ENCODE measurements at places on chromosomes 5 and 9.

GRCh38 chr5:143761663-143762062, 50.3 kb upstream of the HMHB1 start:
- H3K27ac ChIP-seq, result no peak overlapping the region
- no peaks in the 10 kb centered on the region for H3K27me3 ChIP-seq
- no peaks in the 10 kb centered on the region for H3K36me3 ChIP-seq
- no peak for DNase-seq

DNA sequence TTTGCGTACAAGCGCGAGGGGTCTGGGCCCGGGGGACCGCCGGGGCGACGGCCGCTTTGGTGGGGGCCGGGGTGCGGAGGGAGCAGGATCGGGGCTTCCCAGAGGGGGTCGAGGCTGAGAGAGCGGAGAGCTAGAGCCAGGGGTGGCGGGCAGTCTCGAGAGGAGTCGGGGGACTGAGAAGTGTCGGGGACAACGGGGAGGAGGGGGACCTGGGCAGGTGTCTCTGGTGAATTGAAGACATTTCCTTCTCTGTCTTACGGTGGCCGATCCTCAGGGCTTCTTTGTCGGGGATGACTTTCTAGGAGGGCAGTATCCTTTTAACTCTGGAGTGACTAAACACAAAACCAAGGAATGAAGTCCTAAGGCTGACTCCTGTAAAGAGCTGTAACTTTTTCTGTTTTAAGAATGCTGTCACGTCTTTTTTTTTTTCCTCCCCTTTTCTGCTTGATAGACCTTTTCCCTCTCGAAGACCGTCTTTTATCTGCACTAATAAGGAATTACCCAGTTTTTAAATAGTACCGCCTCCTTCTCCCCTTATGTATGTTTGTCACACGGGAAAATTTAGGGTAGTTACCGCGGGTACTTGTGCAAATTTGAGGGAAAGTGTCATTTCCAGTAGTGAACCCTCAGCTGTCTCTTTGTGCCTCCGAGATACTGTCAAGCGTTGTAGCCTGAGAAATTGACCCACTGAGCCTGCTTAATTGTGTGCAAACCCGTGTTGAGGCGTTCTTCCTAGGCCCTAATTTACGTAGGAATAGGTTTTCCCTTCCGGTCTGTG, 822 bp downstream of the DENND4C start:
- no peaks in the 10 kb centered on the region for H3K36me3 ChIP-seq
- peak; percentile 82 for DNase-seq
- peak overlapping the region; percentile 100 for H3K27ac ChIP-seq
- H3K4me3 ChIP-seq, result peak overlapping the region; percentile 99

DNA sequence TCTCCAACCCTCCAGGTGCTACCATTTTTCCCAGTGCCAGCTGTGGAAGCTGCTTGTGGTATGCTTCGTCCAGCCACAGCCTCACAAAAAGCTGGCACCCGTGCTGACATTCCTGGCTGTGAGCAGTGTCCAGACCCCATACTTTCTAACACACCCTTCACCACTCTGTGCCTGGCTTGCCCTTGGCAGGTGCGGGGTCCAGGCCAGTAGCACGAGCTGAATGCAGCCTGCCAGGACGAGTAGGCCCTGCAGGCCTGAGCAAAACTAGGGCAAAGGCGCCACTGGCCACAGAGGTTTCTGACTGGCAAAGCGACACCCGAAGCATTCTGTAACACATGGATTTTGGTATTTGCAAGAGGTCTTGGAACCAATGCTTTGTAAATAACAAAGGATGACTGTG, 26.0 kb upstream of the GHR start:
- no peaks in the 10 kb centered on the region for H3K36me3 ChIP-seq
- no peak for DNase-seq
- no peaks in the 10 kb centered on the region for H3K4me1 ChIP-seq
- H3K27me3 ChIP-seq, result no peaks in the 10 kb centered on the region

DNA sequence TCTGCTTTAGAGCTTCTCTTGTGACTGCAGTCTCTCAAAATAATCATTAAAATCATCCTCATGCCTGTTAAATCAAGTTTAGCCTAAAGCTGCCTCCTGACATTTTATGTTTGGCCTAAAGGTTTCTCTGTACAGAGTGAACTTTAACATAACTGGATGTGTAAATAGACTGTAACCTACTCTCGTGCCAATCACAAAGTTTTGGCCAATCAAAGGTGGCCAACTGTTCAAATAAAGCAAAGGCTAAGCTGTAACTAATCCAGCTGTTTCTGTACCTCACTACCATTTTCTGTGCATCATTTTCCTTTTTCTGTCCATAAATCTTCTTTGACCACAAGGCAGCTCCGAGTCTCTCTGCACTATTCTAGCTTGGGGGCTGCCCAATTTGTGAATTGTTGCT, 86.2 kb downstream of the GCNT1 start:
- H3K27me3 ChIP-seq, result no peaks in the 10 kb centered on the region
- no peak for DNase-seq
- no peaks in the 10 kb centered on the region for H3K36me3 ChIP-seq
- H3K4me1 ChIP-seq, result no peaks in the 10 kb centered on the region

DNA sequence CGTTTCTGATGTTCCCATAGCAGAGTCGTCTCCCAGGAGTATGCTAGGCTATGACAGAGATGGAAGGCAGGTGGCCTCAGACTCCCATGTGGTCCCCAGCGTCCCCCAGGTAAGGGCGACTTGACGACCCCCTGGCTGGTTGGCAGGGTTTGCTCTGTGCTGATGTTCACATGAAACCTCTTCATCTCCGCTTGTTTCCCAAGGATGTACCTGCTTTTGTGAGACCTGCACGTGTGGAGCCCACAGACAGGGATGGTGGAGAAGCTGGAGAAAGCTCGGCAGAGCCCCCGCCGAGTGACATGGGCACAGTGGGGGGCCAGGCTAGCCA, 108.3 kb downstream of the WNK2 start:
- DNase-seq, result no peak
- no peak overlapping the region for H3K27ac ChIP-seq
- H3K4me3 ChIP-seq, result no peak overlapping the region
- no peaks in the 10 kb centered on the region for H3K27me3 ChIP-seq
- no peaks in the 10 kb centered on the region for H3K36me3 ChIP-seq

DNA sequence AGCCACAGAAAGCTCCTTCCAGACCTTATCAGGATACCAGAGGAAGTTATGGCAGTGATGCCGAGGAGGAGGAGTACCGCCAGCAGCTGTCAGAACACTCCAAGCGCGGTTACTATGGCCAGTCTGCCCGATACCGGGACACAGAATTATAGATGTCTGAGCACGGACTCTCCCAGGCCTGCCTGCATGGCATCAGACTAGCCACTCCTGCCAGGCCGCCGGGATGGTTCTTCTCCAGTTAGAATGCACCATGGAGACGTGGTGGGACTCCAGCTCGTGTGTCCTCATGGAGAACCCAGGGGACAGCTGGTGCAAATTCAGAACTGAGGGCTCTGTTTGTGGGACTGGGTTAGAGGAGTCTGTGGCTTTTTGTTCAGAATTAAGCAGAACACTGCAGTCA, 70.8 kb upstream of the ENTREP1 start:
- no peaks in the 10 kb centered on the region for H3K27me3 ChIP-seq
- no peak overlapping the region for H3K27ac ChIP-seq
- H3K4me3 ChIP-seq, result no peak overlapping the region
- peaks cover 10% of the 10 kb centered on the region for H3K4me1 ChIP-seq
- no peak for DNase-seq
- peaks cover 37% of the 10 kb centered on the region for H3K36me3 ChIP-seq

DNA sequence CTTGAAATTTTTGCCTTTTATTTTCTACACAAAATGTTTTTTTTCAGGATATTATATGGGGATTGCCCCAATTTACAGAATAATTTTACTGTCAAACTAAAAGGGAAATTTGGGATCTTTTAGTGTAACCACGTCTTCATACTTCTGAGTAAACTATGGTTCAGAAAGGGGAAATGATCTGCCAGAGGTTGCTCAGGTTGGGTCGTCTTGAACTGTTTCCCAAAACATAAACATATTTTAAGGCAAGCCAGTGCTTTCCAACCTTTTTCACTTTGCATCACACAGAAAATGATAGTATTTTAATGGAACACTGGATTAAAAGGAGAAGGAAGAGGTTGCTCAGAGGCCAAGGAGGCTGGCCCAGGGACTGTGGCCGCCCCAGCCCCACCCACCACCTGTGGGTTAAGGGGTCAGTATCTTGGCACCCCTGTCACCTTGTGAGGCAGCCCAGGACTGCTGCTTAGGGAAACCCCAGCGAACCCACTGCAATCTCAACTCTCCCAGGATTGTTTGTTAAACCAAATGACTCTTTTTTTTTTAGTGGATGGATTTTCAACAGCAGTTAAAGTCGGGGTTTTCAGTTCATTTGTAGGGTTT, 142.7 kb upstream of the DHFR start:
- no peak for DNase-seq
- H3K27ac ChIP-seq, result no peak overlapping the region
- no peaks in the 10 kb centered on the region for H3K4me1 ChIP-seq

DNA sequence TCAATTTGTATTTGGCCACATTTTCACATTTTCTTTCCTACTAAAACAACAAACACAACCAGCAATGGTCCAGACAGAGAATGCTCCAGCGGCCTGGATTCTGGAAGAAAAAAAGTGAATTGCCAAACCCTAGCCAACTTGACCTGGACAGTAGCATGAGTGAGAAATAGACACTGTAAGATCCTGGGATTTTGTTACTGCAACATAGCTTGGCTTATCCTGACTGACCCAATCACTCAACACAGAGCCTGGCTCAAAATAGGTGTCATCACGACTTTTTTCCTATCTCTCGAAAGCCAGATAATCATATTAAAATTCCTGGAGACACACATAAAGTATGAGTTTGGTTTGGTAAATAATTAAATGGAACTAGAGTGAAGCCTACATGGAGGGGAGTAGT, 25.4 kb upstream of the MVB12B start:
- peaks cover 3% of the 10 kb centered on the region for H3K4me1 ChIP-seq
- DNase-seq, result no peak
- no peak overlapping the region for H3K4me3 ChIP-seq
- no peaks in the 10 kb centered on the region for H3K36me3 ChIP-seq
